Iris pigment epithelial cell (primary cell): ENCODE measurements at places on chromosomes 4 and X.

GRCh38 chr4:108611365-108611764 is 9.0 kb upstream of the RPL34 start:
- DNase-seq: peak; percentile 18

- no peak for DNase-seq
Measured at GRCh38 chrX:70280573-70280972, 1.4 kb upstream of the RAB41 start.

- no peak for DNase-seq
Measured at GRCh38 chrX:72381439-72382201, 75.9 kb upstream of the CITED1 start.

GRCh38 chr4:71495454-71495853 is 156.6 kb downstream of the SLC4A4 start:
- DNase-seq: no peak

DNA sequence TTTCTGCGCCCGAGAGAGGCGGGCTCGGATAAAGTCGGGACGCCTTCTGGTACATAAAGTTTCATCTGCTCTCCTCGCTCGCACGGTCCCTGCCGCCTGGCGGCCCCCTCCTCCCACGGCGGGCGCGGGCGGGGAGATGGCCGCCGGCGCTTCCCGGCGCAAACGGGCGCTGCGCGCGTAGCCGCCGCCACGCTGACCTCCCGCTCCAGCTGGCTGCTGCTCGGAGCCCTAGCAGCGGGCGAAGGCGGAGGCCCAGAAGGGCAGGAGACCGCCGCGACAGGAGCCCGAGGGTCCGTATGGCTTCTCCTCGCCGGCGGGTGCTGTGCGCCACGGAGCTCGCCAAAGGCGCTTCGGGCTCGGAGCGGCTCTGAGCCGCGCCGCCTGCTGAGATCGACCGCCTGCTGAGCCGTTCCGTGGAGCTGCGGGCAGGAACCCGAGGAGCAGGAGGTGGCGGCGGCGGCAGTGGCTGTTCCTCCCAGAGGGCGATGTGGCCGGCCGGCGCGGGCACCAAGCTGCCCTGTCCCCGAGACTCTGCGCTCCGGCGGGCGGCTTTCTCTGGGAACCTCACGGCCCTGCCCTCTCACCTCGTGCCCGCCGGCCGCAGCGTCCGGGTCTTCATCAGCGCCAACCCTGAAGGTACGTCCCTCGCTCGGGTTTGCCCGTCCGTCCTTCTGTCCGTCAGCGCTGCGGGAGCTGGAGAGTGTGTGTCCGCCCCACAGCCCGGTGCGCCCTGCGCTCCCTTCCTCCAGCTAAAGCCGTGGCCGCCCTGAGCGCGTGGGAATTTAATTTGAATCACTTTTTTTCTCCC is at the start of gene NWD2:
TSS of gene NWD2 (plus strand) at position 161 of the 808 bp plus-strand sequence. CDS start at position 486, 325 bp downstream.
- DNase-seq: peak; percentile 26

- no peak for DNase-seq
Measured at GRCh38 chr4:153728660-153729059, 31.2 kb downstream of the RNF175 start.

- no peak for DNase-seq
Measured at GRCh38 chr4:176800891-176801534, 8.3 kb upstream of the VEGFC start.
